Activated CD4-positive, alpha-beta T cell treated with anti-CD3 and anti-CD28 coated beads for 4 hours (primary cell): ENCODE measurements at places on chromosomes 5 and 9.

- no peak for DNase-seq
Measured at GRCh38 chr5:157107508-157107907, 1.3 kb downstream of the HAVCR2 start.

DNA sequence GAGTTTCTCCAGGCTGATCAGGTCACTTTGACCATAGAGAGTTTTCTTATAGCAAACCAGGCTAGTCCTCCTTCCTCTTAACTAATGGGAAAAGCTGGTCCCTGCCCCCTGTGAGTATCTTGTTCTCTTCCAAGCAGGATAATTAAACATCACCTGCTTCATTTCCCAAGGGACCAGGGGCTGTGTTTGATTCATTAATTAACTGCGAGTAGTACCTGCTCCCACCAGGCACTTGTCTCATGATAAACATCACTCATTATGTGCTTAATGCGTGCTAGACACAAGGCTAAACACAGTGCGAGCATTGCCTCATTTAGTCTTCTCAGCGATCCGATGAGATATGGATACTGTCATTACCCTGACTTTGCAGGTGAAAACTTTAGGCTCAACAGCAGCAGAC is 1.7 kb upstream of the FAM163B start:
- no peak for DNase-seq

GRCh38 chr9:129270903-129271431 is 92.9 kb upstream of the IER5L start:
- no peak for DNase-seq

GRCh38 chr5:139904816-139905661 is 109.4 kb downstream of the PSD2 start:
- DNase-seq = no peak

- no peak for DNase-seq
Measured at GRCh38 chr9:109593612-109594011, 95.5 kb upstream of the PTPN3 start.

DNA sequence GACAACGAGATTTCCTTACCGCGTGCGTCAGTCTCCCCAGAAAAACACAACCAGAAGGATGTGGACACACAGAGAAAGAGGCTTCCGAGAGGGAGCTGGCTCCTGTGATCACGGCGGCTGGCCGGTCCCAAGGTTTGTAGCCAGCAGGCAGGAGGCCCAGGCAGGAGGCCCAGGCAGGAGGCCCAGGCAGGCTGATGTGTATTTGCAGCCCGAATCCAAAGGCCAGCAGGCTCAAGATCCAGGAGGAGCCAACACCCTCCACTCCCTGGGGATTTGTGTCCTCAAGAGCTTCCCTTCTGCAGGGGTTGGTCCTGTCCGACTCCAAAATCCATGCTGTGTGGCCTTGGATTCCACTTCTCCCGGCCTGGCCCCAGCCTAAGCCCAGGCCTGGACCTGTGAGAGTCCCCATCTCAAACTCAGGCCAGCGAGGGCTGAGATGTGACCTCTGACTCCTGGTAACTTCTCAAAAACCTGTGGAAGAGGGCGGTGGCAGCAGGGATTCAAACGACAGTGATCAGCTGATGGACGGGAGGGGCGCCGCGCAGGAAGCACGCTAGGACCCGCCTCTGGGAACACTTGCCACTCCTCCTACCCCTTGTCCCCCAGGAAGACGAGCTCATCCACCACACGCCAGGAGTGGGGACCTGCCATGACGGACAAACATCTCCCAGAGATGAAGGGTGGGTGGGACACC is 75.0 kb upstream of the PPP1R26 start:
- DNase-seq = no peak

- DNase-seq = no peak
Measured at GRCh38 chr5:13866792-13867191, 77.7 kb downstream of the DNAH5 start.

DNA sequence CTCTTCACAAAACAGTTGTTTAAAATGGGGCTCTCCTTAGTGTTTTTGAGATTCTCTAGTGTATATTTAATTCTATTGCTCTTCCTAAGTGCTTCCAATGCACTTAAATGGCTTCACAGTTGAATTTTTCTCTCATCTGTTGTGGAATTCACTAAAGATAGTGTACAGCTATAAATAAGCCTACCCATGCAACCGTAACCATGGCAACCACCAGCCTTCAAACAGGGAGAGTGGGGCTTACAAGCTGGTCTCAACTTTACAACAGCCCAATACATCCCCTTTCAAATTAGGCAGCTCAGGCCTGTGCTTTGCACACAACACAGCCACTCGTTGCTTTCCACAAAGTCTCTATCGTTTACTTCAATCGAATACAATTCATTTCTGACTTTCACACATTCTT is 144.0 kb upstream of the PLPPR1 start:
- DNase-seq = no peak

GRCh38 chr9:75911390-75911789 is 20.9 kb downstream of the PCSK5 start:
- no peak for DNase-seq

GRCh38 chr9:137311171-137311985 is 9.3 kb upstream of the NRARP start:
- DNase-seq = peak; percentile 44

DNA sequence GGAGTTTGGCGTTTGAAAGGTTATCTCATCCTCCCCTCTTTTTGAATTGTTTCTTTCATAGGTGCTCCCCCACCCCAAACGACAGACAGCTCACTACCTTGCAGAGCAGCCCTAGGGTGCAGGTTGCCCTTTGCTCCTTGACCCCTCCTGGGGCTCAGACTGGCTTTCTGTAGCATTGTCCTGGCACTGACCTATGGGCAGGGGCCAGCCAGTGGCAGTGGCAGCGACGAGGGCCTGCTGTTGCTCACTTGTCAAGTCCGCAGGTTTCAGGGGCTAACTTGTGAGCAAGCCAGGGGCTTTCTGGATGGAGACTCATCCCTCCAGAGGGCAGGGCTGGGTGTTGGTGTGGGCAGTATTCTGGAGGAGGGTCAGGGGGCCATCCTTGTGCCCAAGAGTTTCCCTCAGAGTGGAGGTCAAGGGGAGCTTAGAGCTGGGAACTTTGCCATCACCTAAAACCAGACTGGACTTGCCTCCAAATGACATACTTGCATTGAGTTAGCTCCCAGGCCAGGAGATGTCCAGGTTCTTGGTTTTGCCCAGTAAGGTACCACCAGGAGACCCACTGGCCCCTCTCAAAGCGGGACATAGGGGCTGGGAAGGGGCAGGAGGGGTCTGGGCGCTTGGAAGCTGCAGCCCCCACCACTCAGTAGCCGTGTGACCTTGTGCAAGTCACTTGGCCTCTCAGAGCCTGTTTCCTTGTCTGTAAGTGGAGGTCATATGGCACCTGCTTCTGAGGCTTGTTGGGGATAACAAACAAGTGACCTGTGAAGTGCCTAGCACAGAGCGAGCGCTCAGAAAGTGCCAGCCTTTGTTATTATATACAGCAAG is 53.5 kb upstream of the CDKN2AIPNL start:
- DNase-seq = no peak

DNA sequence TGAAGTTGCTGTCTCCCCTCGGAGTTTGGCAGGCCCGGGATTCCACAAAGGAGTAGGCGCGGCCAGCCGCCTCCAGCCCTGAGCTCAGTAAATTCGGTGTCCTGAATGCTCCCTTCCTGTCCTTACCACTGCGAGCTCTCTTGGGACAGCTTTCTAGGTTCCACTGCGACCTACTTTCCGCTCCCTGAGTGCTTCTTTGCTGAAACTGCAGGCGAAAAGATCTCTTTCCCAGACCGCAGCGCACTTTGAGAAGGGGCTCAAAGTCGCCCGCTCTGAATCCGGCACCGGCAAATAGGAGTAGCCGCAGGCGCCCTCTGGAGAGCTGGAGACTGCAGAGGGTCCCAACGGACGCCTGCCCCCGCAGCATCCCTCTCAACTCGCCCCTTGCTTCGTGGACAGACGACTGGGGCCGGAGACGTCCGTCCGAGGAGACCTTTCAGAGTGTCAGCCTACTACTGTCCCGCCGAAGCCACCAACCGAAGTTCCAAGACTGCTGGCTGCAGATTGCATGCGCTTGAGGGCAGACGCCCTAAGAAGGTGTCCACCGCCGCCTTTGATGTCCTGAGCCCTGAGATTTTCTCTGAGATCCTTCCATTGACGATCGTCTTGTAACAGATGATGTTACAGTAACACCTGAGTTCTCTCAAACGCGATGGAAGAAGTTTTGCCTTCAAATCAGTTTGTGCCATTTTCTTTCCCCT is 96.0 kb downstream of the ANXA2R start:
- no peak for DNase-seq

DNA sequence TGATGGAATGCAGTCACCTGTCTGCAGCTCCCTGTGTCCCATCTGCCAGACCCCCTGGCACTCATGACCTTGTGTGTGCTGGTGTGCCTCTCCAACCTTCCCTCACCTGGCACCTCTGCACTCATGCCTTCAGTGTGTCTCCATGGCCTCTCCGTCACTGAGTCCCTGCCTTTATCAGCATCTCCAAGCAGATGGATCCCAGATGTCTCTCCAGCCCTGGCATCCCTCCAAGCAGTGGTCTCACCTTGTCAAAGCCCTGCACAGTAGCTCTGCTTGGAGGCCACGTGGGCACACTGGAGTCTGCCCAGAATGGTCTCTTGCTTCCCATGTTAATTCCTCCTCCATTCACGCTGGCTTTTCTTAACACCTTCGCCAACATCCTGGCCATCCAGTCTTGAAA is 84.8 kb downstream of the DAP start:
- no peak for DNase-seq

- no peak for DNase-seq
Measured at GRCh38 chr5:37133939-37134338, 115.2 kb downstream of the CPLANE1 start.

DNA sequence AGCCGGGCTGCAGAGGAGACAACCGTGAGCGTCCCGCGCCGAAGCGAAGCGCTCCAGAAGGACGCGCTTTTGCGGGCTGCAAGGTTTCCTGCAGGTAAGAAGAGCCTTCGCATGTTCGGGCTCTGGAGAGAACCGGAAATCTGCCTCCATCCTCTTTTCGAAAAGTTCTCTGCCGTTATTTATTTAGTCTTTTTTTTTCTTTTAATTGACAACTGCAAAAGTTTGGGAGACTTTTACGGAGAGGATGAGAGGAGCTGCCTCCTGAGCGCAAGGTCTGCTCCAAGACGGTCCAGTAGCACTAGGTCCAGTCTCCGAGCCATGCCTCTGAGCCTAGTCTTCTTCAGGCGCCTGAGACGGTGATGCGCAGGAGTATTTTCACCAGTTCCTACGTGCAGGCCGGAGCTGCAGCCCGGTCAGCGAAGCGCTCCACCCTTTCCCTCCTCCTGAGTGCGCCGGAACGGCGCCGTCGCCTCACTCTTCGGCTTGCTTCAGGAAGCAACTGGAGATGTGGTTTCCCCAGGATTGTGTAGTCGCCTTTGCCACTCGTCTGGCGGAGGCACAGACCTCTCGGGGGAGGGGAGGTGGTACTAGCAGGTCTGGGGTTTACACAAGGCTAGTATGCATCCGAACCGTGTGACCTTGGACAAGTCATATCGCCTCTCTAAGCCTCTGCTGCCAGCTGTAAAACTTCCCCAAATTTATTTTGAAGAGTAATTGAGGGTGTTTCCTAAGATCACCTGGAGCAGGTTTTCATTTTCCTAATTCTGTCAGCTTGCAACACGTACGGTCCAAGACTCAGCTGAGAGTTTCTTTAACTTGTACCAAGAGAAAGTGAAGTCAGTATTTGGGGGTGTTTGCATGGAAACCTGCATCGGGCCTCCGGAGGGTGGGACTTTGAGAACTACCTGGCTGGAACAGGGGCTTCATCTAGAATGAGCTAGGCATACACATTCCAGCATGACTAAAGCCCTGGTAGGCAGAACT is 4.5 kb downstream of the POU4F3 start:
- DNase-seq = no peak

DNA sequence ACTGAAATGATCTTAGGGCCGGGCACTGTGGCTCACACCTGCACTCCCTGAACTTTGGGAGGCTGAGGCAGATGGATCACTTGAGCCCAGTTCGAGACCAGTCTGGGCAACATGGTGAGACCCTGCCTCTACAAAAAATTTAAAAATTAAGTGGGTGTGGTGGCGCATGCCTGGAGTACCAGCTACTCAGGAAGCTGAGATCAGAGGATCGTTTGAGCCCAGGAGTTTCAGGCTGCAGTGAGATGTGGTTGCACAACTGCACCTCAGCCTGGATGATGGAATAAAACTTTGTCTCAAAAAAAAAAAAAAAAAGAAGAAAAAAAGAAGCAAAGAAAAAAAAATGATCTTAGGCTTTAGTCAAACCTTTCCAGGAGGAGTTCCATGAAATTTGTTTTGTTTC is 41.8 kb downstream of the MEF2C start:
- DNase-seq = no peak

- no peak for DNase-seq
Measured at GRCh38 chr5:136016945-136017530, 11.8 kb upstream of the TGFBI start.

DNA sequence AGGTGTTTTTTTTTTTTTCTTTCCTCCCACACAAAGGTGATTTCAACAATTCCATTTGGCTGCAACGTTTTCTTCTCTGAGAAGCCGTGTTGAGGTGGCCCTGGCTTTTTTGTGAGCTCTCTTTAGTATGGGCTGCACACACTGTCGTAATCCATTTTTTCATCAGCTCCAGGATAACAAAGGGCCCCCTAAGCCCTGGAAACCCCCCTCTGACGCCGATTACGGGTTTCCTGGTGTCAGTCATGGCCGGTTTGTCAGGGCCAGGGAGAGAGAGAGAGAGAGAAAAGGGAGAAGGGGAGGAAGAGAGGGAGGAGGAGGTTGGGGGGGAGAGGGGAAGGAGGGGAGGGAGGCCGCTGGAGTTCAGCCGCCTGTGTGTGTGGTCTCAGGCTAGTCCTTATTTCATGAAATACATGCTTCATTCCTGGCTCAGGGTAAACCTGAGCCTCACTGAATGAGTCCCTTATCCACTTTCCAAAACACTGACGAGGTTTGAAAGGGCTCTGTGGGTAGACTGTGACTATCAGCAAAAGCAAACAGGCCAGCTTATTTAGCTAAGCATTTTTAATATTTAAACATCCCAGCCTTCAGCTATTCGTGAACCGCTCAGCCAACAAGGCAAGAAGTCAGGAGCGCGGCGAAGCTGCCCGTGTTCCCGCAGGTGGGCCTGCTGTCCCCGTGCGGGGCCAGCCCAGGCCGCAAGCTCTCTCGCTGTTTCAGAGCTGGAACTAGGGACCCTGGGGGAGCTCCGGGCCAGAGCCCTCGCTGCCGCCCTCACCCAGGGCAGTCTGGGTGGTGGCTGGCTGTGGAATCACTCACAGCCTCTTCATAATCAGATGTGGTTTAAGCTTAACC is 172.8 kb downstream of the ERCC6L2 start:
- DNase-seq = no peak

DNA sequence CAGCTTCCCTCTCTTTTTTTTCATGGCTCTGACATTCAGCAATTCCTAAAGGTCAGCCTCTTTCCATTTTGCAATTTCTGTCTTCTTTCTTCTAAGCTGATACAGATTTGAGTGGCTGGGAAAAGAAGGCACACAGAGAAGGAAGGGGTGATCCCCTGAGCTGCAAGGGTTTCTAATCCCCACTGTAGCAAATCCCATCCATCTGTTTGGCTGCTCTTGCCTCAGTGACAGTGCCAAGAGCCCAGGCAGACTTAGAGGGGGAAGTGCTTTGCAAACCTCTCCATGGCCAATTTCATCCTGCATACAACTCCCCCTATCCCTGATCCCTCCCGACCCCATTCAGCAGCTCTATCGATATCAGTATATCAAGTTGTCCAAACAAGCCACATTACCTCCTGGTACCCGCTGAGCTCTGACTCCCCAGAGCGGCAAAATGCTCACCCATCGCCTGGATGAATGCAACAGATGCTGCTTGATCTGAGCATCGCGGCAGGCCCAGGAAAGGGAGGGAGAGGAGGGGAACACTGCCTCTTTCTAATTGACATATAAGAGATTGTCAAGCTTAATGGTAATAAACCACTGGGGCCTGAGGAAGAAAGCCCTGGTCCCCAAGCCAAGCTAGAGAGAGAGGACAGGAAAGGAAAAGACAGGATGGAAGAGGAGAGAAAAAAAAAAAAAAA is 268.9 kb downstream of the ASTN2 start:
- DNase-seq = no peak

- DNase-seq = no peak
Measured at GRCh38 chr9:76999261-76999660, 20.2 kb upstream of the FOXB2 start.
